Fibroblast of lung (primary cell): ENCODE measurements at places on chromosomes 5 and 9. TPM values are rescaled to one million over a fixed set of nuclear protein-coding genes. Genes with fewer than 3 reads are reported as not detected.

MARCHF11 gene
- total RNA-seq: not detected in 2 replicates

CCDC183 gene
- total RNA-seq: 0.99 and 1.0 TPM in 2 replicates

ARAP3 gene
- 2.6 and 3.8 TPM in 2 replicates for total RNA-seq

DNA sequence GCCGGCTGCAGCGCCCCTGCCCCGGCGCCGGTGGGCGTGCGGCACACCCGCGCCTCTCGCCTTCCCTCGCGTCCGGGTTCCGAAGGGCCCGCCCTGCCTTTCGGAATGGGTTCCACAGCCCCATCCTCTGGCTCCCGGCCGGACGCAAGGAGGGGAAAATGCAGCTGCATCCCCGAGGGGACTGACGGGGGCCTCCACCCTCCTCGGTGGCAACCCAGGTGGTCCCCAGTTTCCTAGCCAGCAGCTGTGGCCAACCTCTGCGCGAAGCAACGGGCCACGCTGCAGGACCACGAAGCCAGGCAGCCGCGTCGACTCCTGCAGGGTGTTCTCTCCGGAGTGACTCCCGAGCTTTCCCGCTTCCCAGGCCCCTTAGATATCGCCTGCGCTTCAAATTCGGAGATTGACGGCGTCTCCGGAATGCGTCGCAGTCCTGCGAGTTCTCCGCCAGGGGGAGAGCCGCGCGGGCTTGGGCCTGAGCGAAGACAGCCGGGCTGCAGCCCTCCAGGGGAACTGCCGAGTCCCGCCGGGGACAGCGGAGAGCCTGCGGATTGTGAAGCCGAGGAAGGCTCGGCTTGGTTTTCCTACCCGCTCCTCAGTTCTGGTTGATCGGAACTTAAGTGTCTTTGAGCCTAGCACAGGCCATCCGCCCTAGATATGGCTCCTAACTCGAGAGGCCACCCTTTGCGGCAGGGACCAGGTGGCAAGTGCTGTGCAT lies 582 bp upstream of the APBA1 start:
- DNase-seq: peak; percentile 88

- DNase-seq: peak; percentile 87
Measured at GRCh38 chr9:110443866-110444220, 106.2 kb upstream of the TXNDC8 start.

DNA sequence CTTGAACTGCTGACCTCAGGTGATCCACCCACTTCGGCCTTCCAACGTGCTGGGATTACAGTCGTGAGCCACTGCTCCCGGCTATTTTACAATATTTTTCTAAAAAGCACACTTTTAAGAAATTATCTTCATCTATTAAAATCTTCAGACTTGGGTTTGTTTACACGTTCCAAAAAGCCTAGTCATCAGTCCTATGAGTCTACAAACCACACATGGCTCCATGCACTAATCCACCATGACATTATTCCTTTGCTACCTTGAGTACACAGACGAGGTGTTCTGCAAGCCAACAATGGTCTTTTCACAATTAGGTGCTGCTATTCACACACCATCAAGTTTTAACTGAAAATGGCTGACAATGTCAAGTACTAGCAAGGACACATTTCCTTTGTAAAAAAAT lies 41.0 kb downstream of the TRPM6 start:
- DNase-seq: peak; percentile 4

DNA sequence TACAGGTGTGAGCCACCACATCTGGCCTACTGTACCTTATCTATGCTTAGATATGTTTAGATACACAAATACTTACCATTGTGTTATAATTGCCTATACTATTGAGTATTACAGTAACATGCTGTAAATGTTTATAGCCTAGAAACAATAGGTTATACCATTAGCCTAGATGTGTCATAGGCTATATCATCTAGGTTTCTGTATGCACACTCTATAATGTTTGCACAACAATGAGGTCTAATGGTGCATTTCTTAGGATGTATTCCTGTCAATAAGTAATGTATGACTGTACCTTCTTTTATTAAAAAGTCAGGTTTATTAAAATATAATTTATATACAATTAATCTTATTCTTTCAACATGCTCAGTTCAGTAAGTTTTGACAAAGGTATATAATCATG lies 683.1 kb downstream of the LRRC70 start:
- DNase-seq: no peak

DNA sequence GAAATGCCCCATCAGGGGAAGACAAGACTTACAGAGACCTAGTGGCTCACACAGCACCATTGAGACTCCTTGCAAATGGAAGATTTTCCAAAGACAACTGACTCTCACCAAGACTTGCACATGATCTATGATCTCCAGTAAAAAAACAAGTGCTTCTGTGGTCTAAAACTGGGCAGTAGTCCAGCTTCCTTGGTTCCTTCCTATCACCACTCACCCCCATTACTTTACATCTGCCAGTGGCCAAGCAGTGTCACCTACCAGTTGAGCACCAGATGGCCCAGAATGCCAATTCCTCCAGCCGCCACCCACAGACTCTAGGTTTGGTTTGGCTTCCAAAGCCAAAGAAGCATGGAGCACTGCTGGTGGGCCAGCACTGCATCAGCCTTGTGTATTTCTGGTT lies 47.7 kb downstream of the SH3TC2 start:
- no peak for DNase-seq
